ENCODE measurements at places on chromosomes 7 and 10.

DNA sequence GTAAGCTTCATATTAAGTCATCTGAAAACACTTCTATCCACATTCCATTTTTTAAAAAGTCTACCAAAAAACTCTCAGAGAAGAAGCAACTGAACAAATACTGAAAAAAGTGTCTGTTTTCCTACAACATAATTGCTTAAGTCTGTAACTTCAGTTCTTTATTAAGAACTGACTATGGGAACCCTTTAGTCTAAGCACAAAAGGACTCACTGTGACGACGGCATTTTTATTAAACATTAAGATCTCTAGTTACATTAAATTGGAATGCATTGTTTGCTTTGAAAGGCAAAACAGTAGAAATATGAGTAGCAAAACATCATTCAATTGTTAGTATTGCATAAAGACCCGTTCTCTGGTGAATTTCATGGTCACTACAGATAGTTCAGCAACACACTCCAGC, 5.8 kb upstream of the FAM3C start:
- no peak for DNase-seq

DNA sequence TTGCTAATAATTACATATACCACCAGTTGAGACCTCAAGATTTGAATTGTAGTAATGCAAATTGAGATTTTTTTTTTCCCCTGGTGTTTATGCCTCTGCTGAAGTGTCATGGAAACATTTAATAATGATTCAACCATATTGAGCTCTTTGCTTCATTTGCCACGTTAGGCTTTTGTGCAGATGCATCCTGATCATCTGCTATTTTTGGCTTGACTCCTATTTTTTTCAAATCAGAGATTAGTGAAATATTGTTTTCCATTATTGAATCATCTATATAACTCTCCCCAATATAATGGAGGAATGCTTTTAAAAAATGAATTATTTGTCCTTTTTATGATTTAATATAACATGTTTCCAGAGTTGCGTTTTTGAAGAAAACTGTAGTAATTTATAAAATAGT, 115.1 kb downstream of the SRI start:
- no peak for DNase-seq

GRCh38 chr7:29243910-29244655, 49.5 kb downstream of the CHN2 start:
- DNase-seq = peak; percentile 61

DNA sequence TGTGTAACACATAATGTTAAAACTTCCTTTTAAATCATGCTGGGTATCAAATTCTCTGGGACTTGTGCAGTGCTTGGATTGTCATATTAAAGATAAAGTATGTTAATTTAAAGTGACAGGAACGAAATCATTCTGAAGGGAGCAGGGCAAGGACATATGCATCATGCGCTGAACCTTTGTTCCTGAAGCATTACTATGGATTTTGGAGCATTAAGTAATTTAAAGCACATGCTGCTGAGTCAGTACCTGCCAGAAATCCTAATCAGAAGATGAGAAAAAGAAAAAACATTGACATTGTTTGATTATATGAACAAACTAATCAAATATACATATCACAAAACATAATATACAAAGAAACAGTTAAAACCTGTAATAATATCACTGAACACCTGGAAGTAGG, 101.4 kb downstream of the MICU1 start:
- no peak for DNase-seq

DNA sequence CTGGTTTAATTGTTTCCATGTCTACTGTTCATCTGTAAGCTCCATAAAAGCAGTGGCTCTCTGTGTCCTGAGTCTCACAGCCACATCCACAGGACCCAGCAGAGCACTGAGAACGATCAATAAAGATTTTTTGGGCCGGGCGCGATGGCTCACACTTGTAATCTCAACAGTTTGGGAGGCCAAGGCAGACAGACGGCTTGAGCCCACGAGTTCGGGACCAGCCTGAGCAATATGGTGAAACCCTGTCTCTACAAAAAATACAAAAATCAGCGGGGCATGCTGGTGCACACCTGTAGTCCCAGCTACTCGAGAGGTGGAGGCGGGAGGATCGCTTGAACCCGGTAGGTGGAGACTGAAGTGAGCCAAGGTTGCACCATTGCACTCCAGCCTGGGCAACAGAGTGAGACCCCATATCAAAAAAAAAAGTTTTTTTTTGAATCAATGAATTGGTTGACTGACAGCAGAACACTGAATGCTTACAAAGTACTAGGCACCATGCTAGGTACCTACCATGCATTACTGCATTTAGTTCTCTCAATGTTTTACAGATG, 4.5 kb downstream of the SLC37A3 start:
- no peak for DNase-seq

DNA sequence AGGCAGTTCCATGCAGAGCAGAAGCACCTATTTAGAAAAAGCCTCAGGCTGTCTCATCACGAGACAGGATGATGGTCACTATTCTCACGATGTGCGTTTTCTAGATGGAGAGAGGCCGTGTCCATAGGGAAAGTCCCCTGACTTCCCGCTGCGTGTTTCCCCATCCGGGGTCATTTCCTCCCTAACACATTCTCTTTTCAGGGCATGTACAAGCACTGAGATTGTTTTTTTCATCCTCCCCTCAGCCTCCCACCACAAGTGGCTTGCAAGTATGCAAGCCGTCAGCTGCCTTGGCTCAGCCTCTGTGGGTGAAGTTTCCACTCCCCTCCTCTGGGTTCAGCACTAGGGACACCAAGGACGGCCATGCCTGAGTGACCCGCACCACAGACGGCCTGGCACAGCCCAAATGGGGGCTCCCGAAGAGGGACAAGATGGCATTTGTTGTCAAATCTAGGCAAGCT, 2.7 kb upstream of the CALML5 start:
- DNase-seq = no peak

- DNase-seq = no peak
Observed at GRCh38 chr7:21304808-21305375, 123.0 kb upstream of the SP4 start.

GRCh38 chr10:120429395-120429794, 27.6 kb upstream of the PLPP4 start:
- DNase-seq = no peak
